Renal cortical epithelial cell (primary cell): ENCODE measurements at places on chromosomes 6 and 20. TPM values are rescaled to one million over a fixed set of nuclear protein-coding genes. Genes with fewer than 3 reads are reported as not detected.
A peak's percentile ranks its signal among the peaks of the same experiment; 100 is the strongest.

DNA sequence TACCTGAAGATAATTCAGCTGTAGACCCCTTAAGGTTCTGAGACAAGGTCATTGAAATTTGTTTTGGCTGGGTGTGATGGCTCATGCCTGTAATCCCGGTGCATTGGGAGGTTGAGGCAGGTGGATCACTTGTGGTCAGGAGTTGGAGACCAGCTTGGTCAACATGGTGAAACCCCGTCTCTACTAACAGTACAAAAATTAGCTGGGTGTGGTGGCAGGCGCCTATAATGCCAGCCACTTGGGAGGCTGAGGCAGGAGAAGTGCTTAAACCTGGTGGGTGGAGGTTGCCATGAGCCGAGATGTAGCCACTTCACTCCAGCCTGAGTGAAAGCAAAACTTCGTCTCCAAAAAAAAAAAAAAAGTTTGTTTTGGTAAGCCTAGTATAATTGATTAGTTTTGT is 11.0 kb downstream of the SRSF3 start:
- no peak for DNase-seq

- no peak for DNase-seq
These were observed 1075.6 kb upstream of the GJE1 start for GRCh38 chr6:141056945-141057625.

GRCh38 chr6:35064290-35064689 is 76.8 kb downstream of the TCP11 start:
- no peak for DNase-seq

DNA sequence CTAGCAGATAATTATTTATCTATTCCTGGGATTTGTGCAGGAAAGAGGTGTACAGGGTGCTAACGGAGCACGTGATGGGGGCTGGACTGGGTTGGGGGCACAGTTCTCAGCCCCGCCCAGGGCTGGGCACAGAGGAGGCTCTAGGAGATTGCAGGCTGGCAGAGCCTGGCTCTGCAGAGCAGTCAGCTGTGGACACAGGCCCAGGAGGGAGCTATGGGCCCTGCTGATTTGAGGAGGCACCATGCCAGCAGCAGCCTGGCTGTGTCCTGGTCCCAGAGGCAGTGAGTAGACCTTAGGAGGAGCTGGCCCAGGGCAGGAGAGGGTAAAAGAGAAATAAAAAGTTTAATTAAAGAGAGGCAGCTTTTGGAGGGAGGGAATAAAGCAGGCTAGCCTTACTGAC is 19.3 kb downstream of the MAFB start:
- DNase-seq: no peak

DNA sequence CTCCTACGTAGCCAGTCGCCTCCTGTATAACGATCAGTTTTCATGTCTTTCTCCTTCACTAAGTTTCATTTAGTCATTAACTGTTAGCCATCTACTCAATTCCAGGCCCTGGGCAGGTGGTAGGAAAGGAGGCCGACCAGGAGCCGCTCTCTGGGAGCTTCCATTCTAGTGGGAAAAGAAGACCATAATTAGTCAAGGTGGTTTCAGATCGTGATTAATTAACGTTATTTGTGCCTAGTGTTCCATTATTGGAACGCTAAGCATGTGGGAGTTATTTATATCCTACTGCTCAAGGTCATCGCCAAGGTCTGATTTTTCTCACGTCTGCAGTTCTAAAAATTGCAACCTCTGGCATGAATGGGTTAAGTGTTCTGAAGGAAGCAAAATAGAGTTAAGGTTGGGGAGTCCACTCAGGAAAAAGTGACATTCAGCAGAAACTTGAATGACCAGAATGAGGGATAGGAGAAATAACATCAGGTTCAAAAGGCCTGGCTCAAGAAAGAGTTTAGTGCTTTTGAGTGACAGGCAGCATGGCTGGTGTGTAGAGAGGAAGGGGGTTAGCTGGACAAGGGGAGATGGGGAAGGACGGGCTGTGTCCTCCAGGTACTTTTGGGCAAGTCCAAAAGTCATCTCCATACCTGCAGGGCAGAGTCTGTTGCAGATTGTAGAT is 812 bp downstream of the SLC9A8 start:
- no peak for DNase-seq

DNA sequence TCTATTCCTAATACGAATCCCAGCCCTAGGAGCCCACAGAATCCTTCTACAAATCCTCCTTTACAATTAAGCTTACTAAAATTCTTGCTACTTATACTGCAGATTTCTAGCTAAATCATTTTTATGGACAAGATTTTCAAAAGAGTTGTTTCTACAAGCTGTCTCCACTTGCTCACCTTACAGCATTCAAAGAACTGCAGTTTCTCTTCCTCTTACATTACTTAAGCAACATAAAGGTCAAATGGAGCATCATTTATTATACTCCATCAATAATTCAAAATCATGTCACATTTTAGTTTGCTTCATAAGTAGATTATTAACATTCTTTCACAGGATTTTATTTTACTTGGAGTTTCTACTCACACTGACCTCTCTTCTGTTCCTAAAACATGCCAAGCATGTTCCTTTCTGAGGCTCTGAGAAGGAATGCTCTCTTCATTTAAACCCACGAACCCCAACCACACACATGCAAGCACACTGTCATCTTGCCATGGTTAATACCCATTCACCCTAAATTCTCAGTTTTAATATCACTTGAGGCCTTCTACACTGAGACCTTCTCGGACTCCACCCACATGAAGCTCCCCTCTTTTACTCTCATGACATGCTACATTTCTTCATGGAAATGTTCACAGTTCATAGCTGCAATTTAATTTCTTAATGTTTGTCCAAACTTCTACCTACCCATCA is 388.2 kb downstream of the TBC1D32 start:
- DNase-seq: no peak

GRCh38 chr6:150194195-150194594 is 51.4 kb downstream of the PPP1R14C start:
- no peak for DNase-seq

GRCh38 chr6:139422105-139423036 is 47.9 kb upstream of the CITED2 start:
- no peak for DNase-seq

GRCh38 chr6:150959166-150959565 is 93.7 kb downstream of the MTHFD1L start:
- DNase-seq: no peak

- DNase-seq: peak; percentile 95
These were observed 102.1 kb downstream of the CEBPB start for GRCh38 chr20:50292591-50293283.

- DNase-seq: no peak
These were observed 89.1 kb upstream of the FOXA2 start for GRCh38 chr20:22673467-22673866.

DNA sequence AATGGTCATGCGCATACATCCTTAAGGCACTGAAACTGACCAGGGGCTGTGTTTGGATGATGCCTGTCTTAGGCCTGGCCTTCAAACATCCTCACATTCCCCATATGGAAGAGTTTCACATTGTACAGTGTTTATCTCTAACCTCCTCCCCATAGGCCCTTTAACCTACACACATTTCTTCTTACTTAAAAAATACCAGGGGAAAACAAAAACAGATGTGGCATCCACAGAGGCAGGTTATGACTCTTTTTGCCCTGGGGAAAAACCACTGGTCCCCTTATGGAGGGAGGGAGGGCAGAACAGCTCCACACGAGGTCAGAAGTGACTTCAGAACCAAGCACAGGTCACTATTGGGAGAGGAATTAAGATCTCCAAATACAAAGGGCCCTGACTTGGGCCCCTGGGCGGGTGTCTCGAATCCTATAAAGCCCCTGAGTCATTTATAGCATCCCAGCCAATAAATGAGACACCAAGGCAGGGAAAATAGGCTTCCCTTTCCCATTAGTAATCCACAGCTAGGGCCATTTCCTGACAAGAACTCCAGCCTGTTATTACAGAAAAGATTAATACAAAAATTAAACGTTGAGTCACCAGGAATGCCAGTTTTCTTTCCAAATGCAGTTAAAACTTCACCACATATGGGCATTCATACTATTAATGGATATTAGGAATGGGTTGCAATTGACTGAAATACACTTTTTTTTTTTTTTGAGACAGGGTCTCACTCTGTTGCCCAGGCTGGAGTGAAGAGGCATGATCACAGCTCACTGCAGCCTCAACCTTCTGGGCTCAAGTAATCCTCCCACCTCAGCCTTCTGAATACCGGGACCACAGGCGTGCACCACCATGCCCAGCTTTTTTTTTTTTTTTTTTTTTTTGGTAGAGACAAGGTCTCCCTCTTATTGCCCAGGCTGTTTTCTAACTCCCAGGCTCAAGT is 107.2 kb downstream of the ATP9A start:
- peak; percentile 25 for DNase-seq

- DNase-seq: no peak
These were observed 52.1 kb downstream of the TRAF3IP2 start for GRCh38 chr6:111553580-111553979.

GRCh38 chr20:33914919-33915318 is 78.8 kb upstream of the RALY start:
- DNase-seq: peak; percentile 8

DNA sequence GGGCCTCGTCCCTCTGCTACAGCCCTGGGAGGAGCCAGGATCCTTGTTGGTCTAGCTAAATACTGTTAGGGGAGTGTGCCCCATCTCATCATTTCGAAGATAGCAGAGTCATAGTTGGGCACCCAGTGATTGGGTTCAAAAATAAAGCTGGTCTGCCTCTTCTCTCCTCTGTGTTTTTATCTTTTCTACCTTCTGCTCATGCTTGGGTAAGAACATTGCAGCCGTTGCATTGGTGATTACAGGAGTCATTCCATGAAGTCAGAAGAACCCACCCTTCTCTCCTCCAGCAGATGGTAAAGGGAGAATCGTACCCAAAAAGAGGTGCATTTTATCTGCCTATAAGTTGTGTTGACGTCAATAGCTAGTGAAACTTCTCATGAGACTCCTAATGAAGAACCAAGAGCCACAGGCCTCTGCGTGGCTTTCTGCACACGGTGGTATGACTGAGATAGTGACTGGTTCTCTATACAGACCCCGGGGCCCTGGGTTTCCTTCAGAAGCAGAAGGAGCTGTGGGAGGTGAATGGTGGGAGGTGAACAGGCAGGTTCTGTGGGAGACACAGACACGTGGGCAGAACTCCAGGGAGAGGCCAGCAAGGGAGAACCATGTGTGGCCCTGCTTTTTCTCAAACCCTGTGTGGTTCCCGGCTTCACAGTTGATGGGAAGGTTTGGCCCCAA is 5.7 kb upstream of the FAM209A start:
- DNase-seq: no peak

DNA sequence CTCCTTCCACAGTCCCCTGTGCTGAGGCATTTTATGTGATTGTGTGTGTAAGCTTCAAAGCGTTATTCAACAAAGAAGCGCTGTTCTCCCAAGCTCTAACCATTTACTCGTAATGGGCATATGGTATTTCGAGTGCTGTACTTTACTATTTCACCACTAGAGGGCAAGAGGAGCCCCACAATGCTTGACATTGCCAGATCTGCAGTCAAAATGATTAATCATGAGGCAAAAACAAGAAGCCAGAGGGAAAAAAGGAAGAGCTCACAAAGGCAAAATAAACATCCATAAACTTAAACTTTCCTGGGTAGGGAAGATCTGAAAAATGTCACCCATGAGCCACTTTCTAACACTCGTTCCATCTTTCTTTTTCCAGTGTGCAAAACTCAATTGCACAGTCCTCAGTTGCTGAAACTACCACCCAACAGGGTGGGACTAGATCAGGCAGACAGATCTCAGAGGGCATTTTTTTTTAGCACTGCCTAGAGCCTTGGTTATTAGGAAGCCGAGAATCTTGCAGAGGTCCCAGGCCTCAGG is 215.0 kb upstream of the PLCB4 start:
- peak; percentile 89 for DNase-seq

GRCh38 chr6:109449795-109450673 is 5.5 kb downstream of the MICAL1 start:
- no peak for DNase-seq

DNA sequence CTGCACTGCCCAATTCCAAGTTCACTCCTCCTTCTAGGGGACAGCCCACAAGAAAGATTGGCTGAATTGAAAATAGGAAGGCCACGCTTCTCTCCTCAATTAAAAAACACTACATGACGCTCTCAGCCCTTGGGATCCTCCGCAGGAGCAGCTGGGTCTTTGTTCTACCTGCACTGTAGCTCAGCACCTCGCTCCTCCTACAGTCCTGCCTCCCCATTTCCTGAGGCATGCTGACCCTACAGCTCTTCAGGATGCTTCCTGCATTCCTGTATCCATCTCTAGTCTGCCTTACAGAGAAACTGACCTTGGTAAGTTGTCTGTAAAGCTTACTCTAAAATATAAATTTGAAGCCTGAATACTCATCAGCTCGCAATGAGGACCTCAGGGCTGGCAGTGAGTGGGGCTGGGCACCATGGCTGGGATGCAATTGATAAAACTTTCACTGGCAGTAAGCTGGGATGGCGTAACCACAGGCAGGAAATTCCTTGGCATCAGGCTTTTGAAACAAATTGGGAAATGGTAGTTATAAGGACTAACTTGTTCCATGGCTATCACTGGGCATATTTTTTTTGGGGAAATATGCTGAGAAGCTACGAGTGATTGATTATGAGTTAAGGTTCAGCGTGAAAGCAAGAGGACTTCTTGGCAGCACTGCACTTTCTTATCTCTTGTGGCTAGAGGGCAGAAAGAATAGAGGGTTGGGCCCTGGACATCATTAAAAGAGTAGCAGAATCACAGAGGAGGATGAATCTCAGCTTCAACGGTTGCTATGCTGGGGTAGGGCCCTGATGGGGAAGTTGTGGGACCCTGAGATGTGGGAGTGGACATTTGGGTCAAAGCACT is 11.7 kb upstream of the SIRPB1 start:
- peak; percentile 38 for DNase-seq

GRCh38 chr6:47836639-47837038 is 54.8 kb downstream of the OPN5 start:
- peak; percentile 78 for DNase-seq

- DNase-seq: no peak
These were observed 181.4 kb upstream of the UST start for GRCh38 chr6:148565321-148565926.

GRCh38 chr6:166029506-166029905 is 138.1 kb downstream of the TBXT start:
- no peak for DNase-seq

DNA sequence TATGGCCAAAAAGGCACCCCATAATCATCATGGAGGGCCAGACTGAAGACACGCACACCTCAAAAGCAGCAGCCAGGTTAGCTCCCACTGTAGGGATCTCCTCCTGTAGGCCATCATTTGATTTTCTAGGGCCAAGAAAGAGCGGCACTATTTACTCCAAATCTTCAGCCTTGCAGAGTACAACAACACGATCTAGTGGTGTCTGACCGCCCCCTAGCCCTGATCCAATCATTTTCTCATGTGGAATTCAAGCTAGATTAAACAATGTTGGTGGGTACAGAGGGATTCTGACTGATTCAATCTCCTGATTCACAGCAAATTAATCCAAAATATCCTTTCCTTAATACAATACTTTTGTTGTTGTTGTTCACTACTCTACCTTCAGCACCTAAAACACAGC is 12.5 kb downstream of the GNAS-AS1 start:
- DNase-seq: no peak

Gene RBM24
- 2.4 and 3.1 TPM in 2 replicates for total RNA-seq

Gene COL12A1
- total RNA-seq: 43.8 and 44.6 TPM in 2 replicates

Gene HLA-DRA
- 0.52 and 0.70 TPM in 2 replicates for total RNA-seq

Gene TFAP2A
- total RNA-seq: 2.3 and 11.2 TPM in 2 replicates

Gene OVOL2
- 0.15 and 2.1 TPM in 2 replicates for total RNA-seq

Gene PLA2G7
- total RNA-seq: 0.10 and 0.87 TPM in 2 replicates

Gene C6orf52
- total RNA-seq: 1.4 TPM in 1 of 2 replicates, not detected in the other

Gene EPM2A
- total RNA-seq: 8.0 and 10.6 TPM in 2 replicates

Gene SPATS1
- total RNA-seq: not detected in 2 replicates

Gene MYB
- total RNA-seq: 0.87 TPM in 1 of 2 replicates, not detected in the other

Gene MUC22
- total RNA-seq: 0.15 TPM in 1 of 2 replicates, not detected in the other

Gene NTSR1
- not detected in 2 replicates for total RNA-seq

Gene ECT2L
- 0.10 TPM in 1 of 2 replicates, not detected in the other for total RNA-seq

Gene OOEP
- total RNA-seq: not detected in 2 replicates

Gene PHACTR3
- 0.52 and 1.6 TPM in 2 replicates for total RNA-seq

Gene TRIM10
- total RNA-seq: under 0.01 TPM in 1 of 2 replicates, not detected in the other

Gene CBLN4
- total RNA-seq: not detected in 2 replicates
